ENCODE measurements at places on chromosomes 5 and 9.

- DNase-seq, result no peak
Measured at GRCh38 chr9:37262410-37262809, 142.0 kb downstream of the ZCCHC7 start.

- DNase-seq, result no peak
Measured at GRCh38 chr5:167143716-167144115, 1147.7 kb upstream of the WWC1 start.

- DNase-seq, result no peak
Measured at GRCh38 chr5:73471654-73472053, 23.1 kb upstream of the FOXD1 start.

DNA sequence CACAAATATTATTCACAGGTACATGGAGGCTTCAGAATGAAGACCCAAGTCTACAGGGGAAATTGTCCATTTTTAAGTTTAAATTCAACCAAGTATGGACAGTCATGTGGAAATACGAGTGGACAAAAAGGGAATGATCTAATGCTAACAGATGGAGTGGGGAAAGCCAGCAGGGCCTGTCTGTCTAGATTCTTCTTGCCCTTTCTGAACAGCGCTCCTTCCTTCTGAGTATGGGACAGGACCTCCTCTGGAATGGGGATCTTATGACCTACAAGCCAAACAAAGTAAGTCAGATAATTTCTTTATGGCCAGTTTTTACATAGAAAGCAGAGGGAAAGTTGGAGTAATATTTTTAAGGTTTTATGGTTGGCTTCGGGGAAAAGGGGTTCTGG lies 119.8 kb upstream of the NEK6 start:
- DNase-seq, result no peak

DNA sequence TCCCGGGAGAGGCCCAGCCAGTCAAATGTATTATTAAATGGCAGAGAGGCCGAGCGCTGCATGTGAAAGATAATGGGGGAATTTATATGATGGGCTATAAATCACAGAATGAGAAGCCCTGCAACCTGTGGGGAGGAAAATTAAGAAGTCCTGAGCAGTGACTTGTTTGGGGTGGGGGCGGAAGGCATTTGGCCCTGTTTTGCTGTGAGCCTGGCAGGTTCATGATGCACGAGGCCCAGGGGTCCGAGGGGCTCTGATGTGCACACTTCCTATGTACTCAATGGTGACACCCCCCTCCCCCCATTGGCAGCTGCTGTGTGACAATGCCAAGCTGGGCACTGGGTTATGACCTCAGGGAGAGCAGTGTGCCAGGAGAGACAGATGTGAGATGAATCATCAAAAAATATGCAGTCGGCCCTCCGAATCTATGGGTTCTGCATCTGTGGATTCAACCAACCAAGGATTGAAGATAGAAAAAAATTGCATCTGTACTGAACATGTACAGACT lies 13.7 kb upstream of the DAB2IP start:
- DNase-seq, result no peak

DNA sequence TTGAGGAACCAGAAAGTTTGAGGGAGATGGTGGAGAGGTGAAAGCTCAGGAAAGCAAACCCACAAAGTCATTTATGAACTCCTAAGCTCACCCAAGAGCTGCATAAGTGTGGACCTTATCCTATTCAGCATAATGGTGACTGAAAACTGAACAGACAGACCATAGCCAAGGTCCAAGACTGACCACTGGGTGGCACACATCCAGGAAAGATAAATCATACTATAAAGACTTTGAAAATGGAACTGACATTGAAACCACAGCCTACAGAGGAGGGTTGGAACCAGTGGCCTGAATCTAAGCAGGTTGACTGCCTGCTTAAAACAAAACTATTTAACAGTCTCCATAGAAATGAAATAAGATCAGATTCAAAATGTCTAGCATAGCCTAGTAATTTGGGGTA lies 121.0 kb upstream of the RGS7BP start:
- DNase-seq, result no peak

GRCh38 chr9:76637416-76637815 lies 126.8 kb upstream of the PCA3 start:
- no peak for DNase-seq

Data from stimulated activated CD8-positive, alpha-beta memory T cell treated with anti-CD3 and anti-CD28 coated beads, Interleukin-2, amount 100 ng/mL, for 1 hour (primary cell).